ENCODE measurements at places on chromosomes 13 and 19.

DNA sequence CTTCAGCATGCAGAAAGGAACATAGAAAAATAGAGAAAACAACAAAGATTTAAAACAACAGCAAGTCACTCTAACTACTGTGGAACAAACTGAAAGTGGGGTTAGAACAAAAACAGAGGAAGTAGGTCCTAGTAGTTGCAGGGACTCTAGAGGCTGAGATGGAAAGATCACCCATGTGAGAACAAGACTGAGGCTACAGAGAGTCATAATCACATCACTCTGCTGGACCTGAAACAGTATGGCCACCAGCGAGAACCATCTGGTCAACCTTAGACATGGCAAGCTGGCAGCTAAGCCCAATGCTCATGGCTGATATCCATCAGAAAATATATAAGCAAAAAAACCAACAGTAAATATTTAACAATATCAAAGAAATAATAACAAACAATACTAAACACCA, 35.8 kb upstream of the ZNF724 start:
- no peak for DNase-seq

- no peak for DNase-seq
These were observed 1.8 kb downstream of the ABHD13 start for GRCh38 chr13:108220041-108220440.

DNA sequence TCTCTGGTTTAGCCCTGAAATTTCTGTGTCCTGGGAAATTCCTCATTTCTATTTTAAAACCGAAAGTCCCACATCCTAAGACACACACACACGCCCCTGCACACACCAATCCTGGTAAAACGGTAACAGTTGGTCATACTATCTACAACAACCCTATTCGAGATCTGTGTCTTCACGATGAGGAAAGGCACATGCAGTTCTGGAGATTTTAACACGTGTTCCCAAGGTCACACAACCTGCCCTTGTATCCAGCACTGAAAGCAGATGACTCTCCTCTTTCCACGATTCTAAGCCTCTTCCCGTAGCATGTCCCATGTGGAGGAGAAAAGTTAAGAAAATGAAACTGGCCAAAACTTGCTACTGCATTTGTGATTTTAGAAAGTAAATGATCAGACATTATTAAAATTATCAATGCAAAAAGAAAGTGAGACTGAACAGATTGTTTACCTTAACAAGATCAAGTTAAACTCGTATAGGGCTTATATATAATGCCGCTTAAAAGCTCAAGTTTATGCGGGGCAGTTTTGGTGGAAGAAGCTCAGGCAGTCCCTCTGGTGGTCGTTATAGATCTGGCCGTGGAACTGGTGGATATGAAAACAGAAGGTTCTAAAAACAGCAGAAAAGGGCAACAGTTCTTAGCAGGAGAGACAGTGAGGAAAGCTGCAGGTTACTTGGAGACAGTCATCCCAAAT, 32.7 kb downstream of the VSTM1 start:
- no peak for DNase-seq

DNA sequence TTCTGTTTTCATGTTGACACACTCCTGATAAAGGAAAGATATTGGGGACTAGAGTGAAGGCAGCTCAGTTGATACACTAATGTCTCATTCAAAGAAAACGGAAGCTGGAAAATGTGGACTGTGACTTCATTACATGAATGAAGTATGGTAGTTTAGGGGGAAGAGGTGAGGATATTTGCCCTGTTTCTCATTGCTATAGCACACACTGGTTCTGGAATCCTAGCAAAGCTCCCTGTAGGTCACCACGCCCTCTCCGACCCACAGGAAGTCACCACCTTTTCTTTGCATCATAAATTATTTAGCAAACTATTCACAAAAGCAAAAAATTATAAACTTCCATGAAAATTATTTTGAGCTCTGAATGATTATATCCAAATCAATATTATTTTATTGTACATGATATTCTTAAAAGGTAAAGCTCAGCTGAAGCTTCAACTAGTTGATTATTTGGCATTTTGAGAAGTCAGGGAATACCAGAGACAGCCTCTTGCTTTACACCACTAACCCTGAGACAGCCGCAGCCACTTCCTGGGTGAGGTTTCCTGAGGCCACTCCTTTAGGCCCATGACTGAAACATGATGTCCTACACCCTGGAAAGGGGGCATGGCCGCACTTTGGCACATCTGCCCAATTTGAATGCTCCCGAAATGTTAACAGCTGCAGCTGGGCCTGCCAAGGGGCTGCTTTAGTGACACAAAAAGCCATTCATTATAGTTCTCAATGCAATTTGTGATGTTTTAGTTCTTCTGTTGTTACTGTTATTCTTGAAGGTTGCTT, 50.0 kb upstream of the WDFY2 start:
- no peak for DNase-seq

GRCh38 chr13:99805361-99805760, 166.2 kb downstream of the ZIC5 start:
- no peak for DNase-seq

DNA sequence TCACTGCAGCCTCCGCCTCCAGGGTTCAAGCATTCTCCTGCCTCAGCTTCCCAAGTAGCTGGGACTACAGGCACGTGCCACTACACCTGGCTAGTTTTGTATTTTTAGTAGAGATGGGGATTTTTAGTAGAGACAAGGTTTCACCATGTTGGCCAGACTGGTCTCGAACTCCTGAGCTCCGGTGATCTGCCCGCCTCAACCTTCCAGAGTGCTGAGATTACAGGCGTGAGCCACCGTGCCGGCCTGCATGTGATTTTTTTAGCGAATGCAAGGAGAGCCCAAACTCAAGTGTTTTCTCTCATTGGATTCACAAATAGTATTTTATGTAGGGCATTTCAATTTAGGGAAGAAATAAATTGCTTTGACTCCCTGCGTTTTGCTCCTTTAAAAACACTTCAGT, 4.4 kb downstream of the ZMYM2 start:
- DNase-seq, result no peak

DNA sequence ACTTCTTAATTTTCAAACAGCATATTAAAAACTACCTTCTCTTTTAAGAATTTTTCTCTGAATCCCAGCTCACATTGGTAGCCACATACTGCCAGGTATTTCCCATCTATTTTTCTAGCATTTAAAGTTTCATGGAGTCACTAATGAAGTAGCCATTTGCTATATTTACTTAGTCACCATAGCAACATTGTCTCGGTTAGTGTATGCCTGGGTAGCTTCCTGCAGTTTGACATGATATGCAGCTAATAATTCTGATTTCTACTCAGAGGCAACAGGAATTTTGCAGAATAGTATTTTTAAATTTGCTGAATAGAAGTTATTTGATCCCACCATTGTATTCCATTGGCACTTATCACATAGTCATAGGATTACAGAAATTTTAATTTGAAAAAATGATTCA, 30.9 kb upstream of the KCTD4 start:
- no peak for DNase-seq

DNA sequence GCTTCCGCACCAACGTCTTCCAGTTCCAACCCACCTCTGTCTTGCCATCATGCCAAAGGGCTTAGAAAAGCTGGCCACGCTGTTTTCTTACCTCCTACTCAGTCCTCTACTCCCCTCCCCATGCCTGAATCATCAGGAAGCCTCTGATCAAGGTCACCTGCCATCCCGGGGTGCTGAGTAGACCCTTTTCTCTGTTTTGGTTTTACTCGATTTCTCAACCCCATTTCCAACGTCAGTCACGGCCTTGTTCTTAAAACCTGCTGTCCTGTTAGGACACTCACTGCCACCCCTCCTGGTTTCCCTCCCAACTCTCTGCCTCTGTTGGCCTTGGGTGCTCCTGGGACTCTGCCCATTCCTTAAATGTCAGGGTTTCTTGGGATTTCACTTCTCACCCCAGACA, 350.1 kb downstream of the FOXO1 start:
- no peak for DNase-seq

GRCh38 chr19:54271106-54271505, 9.8 kb downstream of the LILRB2 start:
- DNase-seq, result no peak

GRCh38 chr19:53365899-53366493, 491 bp downstream of the ZNF525 start:
- no peak for DNase-seq

DNA sequence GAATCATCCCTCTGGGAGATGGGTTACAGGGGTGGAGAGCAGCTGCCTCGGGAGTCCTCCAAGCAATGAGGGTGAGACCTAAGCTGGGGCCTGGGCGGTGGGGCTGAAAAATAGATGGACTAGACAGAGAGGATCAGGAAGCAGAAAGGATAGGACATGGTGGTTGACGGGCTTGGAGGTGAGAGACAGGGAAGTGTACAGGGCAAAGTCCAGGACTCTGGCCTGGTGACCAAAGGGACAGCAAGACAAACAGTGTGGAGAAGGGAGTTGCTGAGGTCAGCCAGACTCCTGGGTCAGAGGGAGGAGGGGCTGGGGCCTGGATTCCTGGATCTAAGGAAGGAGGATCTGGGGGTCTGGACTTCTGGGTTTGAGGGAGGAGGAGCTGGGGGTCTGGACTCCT, 5.5 kb downstream of the PHLDB3 start:
- DNase-seq, result no peak

- DNase-seq, result no peak
These were observed 9.3 kb downstream of the ZNF787 start for GRCh38 chr19:56111601-56112312.

- no peak for DNase-seq
These were observed 5.0 kb upstream of the JUNB start for GRCh38 chr19:12786141-12786870.

GRCh38 chr13:23570921-23571315, 706 bp downstream of the TNFRSF19 start:
- DNase-seq, result no peak

GRCh38 chr13:100403675-100404074, 184.9 kb downstream of the GGACT start:
- no peak for DNase-seq

DNA sequence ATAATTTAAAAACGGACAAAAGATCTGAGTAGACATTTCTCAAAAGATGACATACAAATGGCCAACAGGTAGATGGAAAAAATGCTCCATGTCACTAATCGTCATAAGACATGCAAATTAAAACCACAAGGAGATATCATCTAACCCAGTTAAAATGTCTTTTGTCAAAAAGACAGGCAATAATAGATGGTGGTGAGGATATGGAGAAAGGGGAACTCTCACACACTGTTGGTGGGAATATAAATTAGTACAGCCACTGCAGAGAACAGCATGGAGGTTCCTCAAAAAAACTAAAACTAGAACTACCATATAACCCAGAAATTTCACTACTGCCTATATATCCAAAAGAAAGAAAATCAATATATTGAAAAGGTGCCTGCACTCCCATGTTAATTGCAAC, 37.9 kb downstream of the OR10H4 start:
- DNase-seq, result no peak

DNA sequence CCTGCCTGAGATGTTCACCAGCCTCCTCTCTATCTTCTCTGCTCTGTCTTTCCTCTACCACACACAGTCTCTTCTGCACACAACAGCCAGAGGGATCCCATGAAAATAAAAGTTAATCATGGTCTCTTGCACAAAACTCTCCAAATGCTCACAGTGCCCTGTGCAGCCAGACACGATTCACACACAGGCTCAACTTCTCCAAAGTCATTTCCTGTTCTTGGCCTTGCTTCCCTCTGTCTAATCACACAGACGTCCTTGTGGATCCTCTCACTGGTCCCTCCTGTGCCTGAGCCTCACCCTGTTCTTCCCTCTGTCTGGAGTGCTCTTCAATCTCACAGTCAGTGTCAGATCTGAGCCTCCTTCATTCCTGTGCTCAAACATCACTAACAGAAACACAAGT, 7.8 kb downstream of the SIGLEC12 start:
- DNase-seq, result no peak

DNA sequence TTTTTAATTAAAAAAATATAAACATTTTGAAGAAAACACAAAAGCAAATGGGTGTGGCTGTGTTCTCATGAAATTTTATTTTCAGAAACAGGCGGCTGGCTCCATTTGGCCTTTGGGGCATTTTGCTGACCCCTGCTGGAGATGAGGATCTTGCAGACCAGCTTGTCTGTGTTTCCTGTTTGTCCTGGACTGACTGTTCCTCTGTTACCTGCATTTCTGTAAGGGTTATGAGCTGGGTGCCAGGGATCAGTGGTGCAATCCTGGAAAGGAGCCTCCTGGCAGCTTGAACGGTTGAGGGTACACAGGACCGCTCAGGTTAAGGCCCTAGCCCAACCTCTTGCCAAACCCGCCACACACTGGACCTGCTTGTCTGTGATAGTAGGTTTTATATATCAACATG, 49.9 kb downstream of the ZNF787 start:
- DNase-seq, result no peak

DNA sequence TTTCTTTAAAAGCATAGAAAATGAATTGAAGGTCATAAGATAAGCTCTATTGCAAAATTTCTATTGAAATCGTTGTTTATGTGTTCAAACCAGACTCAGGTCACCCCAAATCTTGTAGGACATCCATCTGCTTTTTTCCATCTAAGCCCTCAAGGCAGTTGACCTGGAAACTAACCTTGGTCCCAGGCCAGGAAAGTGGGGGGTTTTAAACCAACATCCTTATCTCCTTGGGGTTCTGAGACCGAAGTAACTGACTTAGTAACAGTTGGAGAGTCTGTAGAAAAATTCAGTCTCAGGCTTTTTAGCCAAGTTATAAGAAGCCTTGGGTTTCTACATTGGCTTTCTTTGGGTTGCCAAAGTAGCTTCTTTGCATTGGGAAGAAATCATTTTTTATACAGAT, 23.4 kb downstream of the ZNF507 start:
- DNase-seq, result no peak

DNA sequence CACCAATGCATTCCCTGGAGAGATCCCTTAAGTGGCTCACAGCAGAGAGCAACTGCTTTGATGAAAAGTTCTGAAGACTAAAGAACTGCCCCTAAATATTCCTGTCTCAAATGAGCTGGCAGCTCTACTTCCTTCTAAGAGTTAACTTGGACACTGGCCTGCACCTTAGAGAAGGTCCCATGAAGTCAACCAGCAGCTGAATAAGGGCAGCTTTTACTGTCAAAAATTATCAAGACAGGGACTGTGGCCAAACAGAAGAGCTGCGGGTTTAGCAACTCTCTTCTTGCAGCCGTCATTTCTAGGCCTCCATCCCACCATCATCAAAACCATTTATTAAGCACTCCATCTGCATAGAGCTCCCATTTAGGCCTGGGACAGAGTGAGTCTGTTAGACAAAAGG, 491.1 kb upstream of the TSHZ3 start:
- no peak for DNase-seq

GRCh38 chr13:60355056-60355455, 42.0 kb upstream of the TDRD3 start:
- DNase-seq, result no peak

Data from stimulated activated CD4-positive, alpha-beta T cell treated with anti-CD3 and anti-CD28 coated beads, Interleukin-15, amount 100 ng/mL, for 1 hour (primary cell).